Aorta (tissue), 5 donors: ENCODE measurements at places on chromosomes 7 and 10. TPM values are rescaled to one million over a fixed set of nuclear protein-coding genes. Genes with fewer than 3 reads are reported as not detected.

- no peaks in the 10 kb centered on the region for H3K36me3 ChIP-seq
- H3K27ac ChIP-seq = no peak overlapping the region
- H3K4me3 ChIP-seq = no peak overlapping the region
- no peak for DNase-seq
Measured at GRCh38 chr7:17651341-17651740, 289.0 kb downstream of the SNX13 start.

GRCh38 chr7:14760730-14761478, 141.6 kb downstream of the DGKB start:
- H3K4me3 ChIP-seq = no peak overlapping the region
- H3K4me1 ChIP-seq = no peaks in the 10 kb centered on the region
- H3K27me3 ChIP-seq = no peaks in the 10 kb centered on the region
- no peak overlapping the region for H3K27ac ChIP-seq
- H3K36me3 ChIP-seq = no peaks in the 10 kb centered on the region

DNA sequence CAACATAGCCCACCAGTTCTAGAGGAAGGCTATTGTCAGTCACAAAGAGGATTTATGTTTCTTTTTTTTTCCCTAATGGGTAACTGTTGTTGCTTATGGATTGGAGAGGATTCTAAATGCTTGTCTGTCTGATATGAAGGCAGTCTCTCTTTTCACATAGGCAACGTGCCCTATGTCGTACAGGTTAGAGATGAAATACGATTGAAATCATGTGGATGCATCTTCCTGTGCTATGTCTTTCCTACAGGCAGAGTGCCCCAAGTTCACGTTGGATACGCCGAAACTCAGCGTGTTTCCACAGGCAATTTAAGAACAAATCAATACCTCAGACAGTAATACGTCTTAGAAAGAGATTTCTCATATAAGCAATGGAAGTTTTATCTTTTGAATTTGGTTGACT, 93.8 kb downstream of the CELF2 start:
- no peaks in the 10 kb centered on the region for H3K27me3 ChIP-seq
- no peak overlapping the region for H3K27ac ChIP-seq
- H3K4me3 ChIP-seq = no peak overlapping the region

- no peak overlapping the region for H3K4me3 ChIP-seq
- no peaks in the 10 kb centered on the region for H3K27me3 ChIP-seq
- H3K36me3 ChIP-seq = no peaks in the 10 kb centered on the region
- H3K27ac ChIP-seq = no peak overlapping the region
- H3K4me1 ChIP-seq = no peaks in the 10 kb centered on the region
- no peak for DNase-seq
Measured at GRCh38 chr7:124597509-124597908, 168.1 kb downstream of the GPR37 start.

DNA sequence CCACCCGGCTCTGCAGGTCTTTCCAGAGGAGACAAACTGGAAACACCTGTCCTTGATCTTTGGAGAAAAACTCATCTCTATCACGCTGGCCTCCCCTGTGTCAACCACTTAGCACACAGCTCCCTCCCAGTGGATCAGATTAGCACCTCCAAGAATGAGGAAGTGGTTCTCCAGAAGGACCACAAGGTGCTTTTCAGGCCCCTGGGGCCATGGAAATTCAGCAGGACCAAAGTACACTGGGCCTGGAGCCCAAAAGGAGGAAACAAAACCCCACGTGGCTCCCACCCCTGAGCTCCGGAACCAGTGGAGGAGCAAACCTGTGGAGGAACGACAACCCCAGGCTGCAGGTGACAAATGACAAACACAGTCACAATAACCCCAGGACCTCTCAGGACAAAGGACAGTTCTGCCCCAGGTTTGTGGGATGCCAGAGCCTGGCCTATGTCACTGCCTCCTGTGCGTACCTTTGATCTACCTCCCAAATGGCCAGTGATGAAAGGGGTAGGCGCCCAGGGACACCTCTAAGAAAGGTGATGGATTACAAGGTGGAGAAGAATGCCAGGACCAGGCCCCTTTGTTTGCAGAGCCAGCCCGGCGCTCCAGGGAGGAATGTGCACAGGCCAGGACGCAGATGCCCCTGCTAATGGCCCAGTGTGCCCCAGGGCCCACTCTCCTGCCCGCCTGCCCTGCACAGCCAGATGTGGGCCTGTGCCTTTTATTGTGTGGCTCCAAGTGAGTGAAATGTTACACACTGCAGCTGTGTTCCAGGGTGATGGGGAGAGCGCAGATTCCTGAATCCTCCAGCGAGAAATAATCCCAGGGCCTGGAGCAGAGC, 5.7 kb downstream of the TNS3 start:
- peaks cover 7% of the 10 kb centered on the region for H3K4me1 ChIP-seq
- H3K4me3 ChIP-seq = no peak overlapping the region
- no peak overlapping the region for H3K27ac ChIP-seq
- no peaks in the 10 kb centered on the region for H3K27me3 ChIP-seq
- DNase-seq = no peak

- DNase-seq = no peak
- H3K4me1 ChIP-seq = peaks cover under 1% of the 10 kb centered on the region
- no peak overlapping the region for H3K27ac ChIP-seq
- no peaks in the 10 kb centered on the region for H3K36me3 ChIP-seq
Measured at GRCh38 chr10:69742356-69742695, 59.4 kb upstream of the COL13A1 start.

- H3K27me3 ChIP-seq = no peaks in the 10 kb centered on the region
- H3K27ac ChIP-seq = no peak overlapping the region
- H3K36me3 ChIP-seq = no peaks in the 10 kb centered on the region
- H3K4me1 ChIP-seq = peaks cover 1% of the 10 kb centered on the region
- no peak for DNase-seq
- no peak overlapping the region for H3K4me3 ChIP-seq
Measured at GRCh38 chr7:27300421-27300820, 57.8 kb downstream of the EVX1 start.

DNA sequence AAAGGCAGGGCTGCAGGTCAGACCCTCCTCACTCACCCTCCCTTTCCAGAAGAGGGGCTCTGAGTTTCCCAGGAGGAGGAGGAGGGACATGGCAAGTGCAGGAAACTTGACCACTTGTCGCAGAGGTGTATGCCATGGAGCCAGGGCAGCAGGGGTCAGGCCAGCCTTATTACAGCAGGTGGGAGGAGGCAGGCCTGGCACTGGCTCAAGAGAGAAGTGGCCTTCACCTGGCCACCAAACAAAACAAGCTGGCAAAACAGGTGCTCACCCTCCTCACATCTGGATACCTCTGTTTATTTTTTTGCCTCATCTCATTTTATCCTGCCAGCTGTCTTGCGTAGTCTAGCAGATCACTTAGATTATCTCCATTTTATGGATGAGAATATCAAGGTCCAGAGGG, 12.5 kb downstream of the COL13A1 start:
- H3K27me3 ChIP-seq = no peaks in the 10 kb centered on the region
- H3K4me3 ChIP-seq = no peak overlapping the region
- no peaks in the 10 kb centered on the region for H3K4me1 ChIP-seq
- no peak overlapping the region for H3K27ac ChIP-seq
- no peaks in the 10 kb centered on the region for H3K36me3 ChIP-seq

DNA sequence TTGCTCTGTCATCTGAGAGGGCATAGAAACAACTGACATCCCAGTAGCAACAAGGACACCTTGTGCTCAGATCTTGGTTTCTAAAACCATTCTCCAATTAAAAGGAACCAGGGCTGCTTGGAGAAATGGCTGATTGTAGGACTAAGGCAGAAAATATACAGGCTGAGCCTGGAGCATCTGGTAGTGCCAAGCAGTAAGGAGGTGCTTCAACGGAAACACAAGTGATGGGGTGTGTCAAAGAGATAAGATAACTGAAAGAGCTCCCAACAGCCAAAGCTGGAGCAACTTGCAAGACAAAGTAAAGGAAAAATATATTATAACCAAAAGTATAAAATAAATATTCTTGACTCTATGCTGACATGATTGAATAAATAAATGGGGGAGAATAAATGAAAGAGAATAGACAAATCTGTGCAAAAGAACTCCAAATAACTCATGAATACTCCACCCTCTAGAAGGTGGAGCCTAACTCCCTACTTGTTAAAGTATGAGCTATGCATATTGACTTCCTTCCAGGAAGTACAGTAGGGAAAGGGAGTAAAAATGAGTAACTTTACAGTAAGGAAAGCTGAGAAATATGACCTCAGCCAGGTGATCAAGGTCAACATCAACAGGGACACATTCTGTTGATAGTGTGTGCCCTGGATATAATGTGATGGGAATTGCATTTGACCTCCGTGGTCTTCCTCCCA, 162.4 kb downstream of the NOC3L start:
- H3K36me3 ChIP-seq = no peaks in the 10 kb centered on the region
- no peaks in the 10 kb centered on the region for H3K4me1 ChIP-seq
- H3K4me3 ChIP-seq = no peak overlapping the region
- H3K27me3 ChIP-seq = no peaks in the 10 kb centered on the region
- no peak overlapping the region for H3K27ac ChIP-seq

DNA sequence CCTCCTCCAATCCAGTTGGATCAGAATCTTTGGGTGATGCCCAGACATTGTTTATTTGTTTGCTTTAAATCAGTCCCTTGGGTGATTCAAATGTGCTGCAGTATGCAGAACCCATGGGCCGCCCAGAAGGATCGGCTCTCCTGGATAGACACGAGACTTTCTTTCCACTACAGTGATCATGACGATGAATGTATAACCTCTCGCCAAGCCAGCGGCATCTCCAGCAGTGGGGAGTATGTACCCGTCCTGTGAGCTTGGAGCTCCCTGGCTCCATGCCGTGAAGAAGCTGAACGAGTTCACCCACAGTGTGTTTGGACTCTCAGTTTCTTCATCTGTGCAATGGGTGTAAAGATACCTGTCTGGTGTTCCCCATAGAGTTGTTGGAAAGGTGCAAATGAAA, 162.3 kb downstream of the CAMK1D start:
- H3K4me1 ChIP-seq = no peaks in the 10 kb centered on the region
- no peaks in the 10 kb centered on the region for H3K36me3 ChIP-seq
- H3K27ac ChIP-seq = no peak overlapping the region
- DNase-seq = no peak

DNA sequence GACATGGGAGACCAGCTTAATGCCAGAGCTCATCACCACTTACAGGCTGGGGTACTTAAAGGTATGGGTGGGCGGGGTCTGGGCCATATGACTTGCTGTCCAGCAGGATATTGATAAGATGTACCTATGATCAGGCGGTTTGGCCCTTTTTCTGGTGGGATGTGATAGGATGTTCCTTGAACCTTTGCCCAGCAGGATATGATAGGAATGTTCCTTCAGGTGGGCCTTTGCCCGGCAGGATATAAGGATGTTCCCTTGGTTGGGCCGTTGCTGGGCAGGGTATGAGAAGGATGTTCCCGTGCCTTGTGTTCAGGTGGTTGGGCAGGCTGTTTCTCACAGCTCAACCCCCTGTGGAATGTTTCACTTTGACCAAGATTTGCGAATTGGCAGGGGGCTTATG, 187.2 kb upstream of the CXCL12 start:
- H3K36me3 ChIP-seq = no peaks in the 10 kb centered on the region
- no peaks in the 10 kb centered on the region for H3K27me3 ChIP-seq
- H3K27ac ChIP-seq = no peak overlapping the region
- peaks cover 5% of the 10 kb centered on the region for H3K4me1 ChIP-seq

- DNase-seq = no peak
- H3K27me3 ChIP-seq = no peaks in the 10 kb centered on the region
- H3K27ac ChIP-seq = no peak overlapping the region
- no peak overlapping the region for H3K4me3 ChIP-seq
- H3K36me3 ChIP-seq = peaks cover 2% of the 10 kb centered on the region
- H3K4me1 ChIP-seq = no peaks in the 10 kb centered on the region
Measured at GRCh38 chr10:52334595-52334994, 20.5 kb downstream of the DKK1 start.

GRCh38 chr10:122487174-122487765, 25.9 kb downstream of the HTRA1 start:
- H3K27ac ChIP-seq = no peak overlapping the region
- no peak overlapping the region for H3K4me3 ChIP-seq
- no peaks in the 10 kb centered on the region for H3K4me1 ChIP-seq
- no peaks in the 10 kb centered on the region for H3K27me3 ChIP-seq

- H3K36me3 ChIP-seq = no peaks in the 10 kb centered on the region
- peak; percentile 76 for DNase-seq
- peak overlapping the region; percentile 83 for H3K27ac ChIP-seq
- no peak overlapping the region for H3K4me3 ChIP-seq
Measured at GRCh38 chr10:73577788-73578187, 13.4 kb downstream of the USP54 start.

- DNase-seq = peak; percentile 91
- no peaks in the 10 kb centered on the region for H3K4me1 ChIP-seq
- H3K4me3 ChIP-seq = no peak overlapping the region
- no peak overlapping the region for H3K27ac ChIP-seq
- no peaks in the 10 kb centered on the region for H3K27me3 ChIP-seq
- H3K36me3 ChIP-seq = no peaks in the 10 kb centered on the region
Measured at GRCh38 chr7:1940402-1940786, 270.3 kb downstream of the ELFN1 start.

DNA sequence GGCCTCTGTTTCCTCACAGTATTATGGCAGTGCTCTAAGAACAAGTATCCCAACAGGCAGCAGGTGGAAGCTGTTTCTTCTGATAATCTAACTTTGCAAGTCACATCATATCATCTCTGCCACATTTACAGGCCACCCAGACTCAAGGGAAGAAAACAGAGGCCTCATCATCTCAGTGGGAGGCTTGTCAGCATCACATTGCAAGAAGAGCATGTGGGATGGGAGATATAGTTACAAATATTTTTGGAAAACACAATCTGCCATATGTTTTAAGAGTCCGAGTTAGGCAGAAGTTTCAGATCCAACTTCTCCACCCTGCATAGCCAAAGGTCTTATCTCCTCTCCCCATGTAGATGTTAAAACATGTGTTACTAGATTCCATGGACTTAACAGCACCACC, 130.4 kb upstream of the PDE1C start:
- no peak overlapping the region for H3K27ac ChIP-seq
- no peak for DNase-seq
- H3K27me3 ChIP-seq = no peaks in the 10 kb centered on the region
- H3K36me3 ChIP-seq = no peaks in the 10 kb centered on the region
- no peak overlapping the region for H3K4me3 ChIP-seq
- no peaks in the 10 kb centered on the region for H3K4me1 ChIP-seq

DNA sequence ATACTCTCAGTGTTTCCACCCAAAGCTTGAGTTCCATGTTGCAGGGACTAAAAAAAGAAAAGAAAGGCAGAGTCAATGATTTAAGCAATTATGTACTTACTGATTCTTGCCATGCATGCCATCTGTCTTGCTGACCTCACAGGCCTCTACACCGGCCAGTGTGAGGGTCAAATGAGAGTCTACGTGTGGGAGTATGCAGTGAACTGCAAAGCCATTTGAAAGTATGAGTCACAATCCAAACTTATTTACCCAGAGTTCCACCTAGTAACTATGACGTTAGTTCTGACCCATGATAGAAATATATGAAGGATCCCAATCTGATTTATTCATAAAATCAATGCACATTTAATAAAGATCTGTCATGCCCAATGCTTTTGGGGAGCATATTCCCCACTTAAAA, 26.5 kb downstream of the PDE1C start:
- H3K4me1 ChIP-seq = no peaks in the 10 kb centered on the region
- no peak overlapping the region for H3K27ac ChIP-seq
- H3K27me3 ChIP-seq = no peaks in the 10 kb centered on the region
- no peak overlapping the region for H3K4me3 ChIP-seq

HOXA9 gene
- 5.8 TPM for total RNA-seq

ARL3 gene
- 8.2 TPM for total RNA-seq

LIPN gene
- total RNA-seq = not detected

SRRM3 gene
- total RNA-seq = 3.0 TPM

DYNC1I1 gene
- 13.3 TPM for total RNA-seq

CALCR gene
- total RNA-seq = not detected
